ENCODE measurements at places on chromosomes 5 and 9.
A peak's percentile ranks its signal among the peaks of the same experiment; 100 is the strongest.

- no peak for DNase-seq
Observed at GRCh38 chr5:6727231-6727630, 14.0 kb downstream of the TENT4A start.

- no peak for DNase-seq
Observed at GRCh38 chr9:129434187-129434586, 186.7 kb downstream of the C9orf50 start.

DNA sequence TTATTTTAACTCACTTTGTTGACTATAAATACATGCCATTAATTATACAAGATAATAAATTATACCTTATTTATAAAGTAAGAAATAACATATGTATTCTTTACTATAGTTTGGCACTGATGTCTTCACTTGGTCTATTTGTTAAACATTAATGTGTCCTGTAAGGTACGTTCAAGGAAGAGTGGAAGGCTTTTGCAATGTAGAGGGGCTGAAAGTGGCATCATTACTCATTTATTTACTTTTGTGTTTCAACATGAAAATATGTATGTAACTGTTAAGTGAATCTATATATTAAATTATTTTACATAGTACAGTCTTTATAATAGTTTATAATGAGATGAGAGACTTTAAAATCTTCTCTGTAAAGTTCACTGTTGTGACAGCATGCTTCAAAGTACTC lies 348.7 kb downstream of the CCDC171 start:
- no peak for DNase-seq

DNA sequence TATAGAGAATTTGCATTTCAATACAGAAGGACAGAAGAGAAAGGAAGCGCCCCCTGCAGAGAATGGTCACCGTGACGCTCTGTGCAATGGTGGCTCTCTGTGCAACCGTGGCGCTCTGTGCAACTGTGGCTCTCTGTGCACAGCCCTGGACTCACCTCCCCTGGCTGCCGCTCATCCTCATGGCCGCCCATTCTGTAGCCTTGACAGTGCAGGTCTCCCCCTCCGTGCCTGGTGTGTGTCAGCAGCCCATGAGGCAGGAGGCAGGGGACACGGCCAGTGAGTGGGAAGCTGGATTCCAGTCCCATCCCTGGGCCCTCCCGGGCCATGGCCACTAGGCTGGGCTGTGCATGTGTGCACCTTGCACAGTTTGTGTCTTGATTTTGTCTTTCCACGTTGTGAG lies 12.0 kb downstream of the EXOC3 start:
- DNase-seq: no peak

- DNase-seq: no peak
Observed at GRCh38 chr5:138755084-138755748, 2.0 kb downstream of the CTNNA1 start.

DNA sequence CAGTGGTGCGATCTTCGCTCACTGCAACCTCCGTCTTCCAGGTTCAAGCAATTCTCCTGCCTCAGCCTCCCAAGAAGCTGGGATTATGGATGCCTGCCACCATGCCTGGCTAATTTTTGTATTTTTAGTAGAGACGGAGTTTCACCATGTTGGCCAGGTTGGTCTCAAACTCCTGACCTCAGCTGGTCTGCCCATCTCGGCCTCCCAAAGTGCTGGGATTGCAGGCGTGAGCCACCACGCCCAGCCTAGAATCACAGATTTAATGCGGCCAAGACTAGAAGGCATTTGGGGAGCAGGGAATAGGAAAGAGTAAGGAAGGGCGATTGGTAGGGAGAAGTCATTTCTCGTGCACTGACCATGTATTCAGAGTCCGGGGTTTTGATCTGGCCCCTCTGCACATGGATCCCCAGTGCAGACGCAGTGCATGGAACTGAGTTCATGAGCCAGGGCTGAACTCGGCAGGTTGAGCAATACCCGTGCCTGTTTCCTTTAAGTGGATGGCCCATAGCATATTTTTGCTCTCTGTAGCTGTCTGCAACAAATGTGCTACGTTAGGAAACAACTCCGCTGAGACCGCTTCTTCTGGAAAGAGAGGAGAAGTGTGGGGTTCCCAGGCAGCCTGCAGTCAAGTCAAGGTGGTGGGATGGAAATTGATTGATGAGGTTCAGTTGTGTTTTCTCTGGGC lies 3.4 kb upstream of the HMCN2 start:
- no peak for DNase-seq

GRCh38 chr9:68492806-68493205 lies 47.9 kb downstream of the TMEM252 start:
- no peak for DNase-seq

DNA sequence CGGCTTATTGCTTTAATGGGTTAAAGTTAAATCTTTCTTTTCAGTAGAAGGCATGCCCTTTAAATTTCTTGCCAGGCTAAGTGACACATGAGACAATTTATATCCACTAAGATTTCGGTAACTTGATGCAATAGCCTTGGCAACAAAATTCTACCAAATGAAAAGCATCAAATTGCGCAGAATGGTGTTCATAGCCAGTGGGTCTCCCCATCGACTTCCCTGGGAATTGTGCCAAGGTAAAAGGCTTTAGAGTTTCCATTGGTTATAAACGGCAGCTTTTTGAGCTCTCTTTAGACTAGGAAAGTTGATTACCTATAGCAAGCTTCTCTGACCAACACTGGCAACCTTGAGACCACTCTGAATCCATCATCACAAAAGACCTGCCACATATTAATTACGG lies 358.4 kb downstream of the ARRDC3 start:
- DNase-seq: no peak

DNA sequence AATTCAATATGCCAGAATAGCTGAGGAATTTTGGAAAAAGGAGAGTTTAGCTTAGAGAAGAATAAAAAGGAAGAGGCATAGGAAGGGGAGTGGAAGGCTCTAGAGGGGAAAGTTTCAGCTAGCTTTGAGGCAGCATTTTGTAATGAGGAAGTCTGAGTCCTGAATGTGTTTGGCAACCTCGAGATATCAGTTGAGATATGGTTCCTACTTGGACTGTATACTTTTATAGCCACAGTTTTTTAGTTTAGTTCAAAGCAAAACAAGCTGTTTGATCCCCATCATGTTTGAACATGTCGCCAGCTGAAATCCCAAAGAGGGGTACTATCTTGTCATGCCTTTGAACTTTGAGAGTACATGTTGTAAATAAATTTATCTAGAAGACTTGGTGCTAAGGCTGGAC lies 559.0 kb upstream of the FTMT start:
- peak; percentile 81 for DNase-seq

DNA sequence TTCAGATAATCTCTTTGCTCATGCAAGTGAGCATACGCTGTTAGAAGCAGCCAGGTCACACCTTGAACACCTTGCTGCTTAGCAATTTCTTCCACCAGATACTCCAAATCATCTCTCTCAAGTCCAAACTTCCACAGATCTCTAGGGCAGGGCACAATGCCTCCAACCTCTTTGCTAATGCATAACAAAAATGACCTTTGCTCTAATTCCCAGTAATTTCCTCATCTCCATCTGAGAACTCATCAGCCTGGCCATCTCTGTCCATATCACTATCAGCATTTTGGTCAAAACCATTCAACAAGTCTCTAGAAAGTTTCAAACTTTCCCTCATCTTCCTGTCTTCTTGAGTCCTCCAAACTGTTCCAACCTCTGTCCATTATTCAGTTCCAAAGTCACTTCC lies 139.3 kb upstream of the NR4A3 start:
- DNase-seq: no peak

- no peak for DNase-seq
Observed at GRCh38 chr9:110278080-110278707, 21.9 kb upstream of the TXN start.

- DNase-seq: peak; percentile 34
Observed at GRCh38 chr9:37486616-37487548, 1.1 kb downstream of the POLR1E start.

GRCh38 chr5:5979761-5980537 lies 398.4 kb downstream of the MED10 start:
- no peak for DNase-seq

DNA sequence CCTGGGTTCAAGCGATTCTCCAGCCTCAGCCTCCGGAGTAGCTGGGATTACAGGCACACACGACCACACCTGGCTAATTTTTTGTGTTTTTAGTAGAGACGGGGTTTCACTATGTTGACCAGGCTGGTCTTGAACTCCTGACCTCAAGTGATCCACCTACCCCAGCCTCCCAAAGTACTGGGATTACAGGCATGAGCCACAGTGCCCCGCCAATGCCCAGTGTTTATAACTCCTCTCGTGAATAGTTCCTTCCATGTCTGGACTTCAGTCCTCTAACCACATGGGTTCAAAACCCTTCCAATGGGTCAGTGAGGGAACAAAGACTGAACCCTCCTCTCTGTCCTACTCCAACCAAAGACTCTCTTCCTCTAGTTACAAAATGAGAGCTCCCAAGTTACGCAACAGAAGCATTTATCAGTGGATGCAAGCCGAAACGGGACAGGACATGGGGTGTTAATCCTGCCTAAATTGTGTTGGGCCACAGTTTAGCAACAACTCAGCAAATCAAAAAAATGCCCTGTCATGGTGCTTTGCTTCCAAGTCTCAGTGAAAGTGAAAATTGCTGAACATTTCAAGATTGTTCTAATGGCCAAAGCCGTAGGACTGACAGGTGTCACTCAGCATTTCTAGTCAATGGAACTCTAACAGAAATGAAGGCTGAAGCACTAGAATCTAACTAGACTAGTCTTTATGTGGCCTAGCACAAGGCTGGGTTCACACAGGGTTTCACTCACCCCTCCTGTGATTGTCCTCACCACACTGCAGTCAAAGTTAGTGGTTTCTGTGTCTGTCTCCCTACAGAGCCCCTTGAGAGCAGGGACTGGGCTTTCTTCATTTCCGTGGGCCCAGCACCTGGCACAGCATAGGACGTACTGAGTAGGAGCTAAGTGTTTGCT lies 3.2 kb upstream of the TMEM245 start:
- no peak for DNase-seq

GRCh38 chr5:40484495-40484894 lies 195.2 kb upstream of the PTGER4 start:
- DNase-seq: peak; percentile 46

DNA sequence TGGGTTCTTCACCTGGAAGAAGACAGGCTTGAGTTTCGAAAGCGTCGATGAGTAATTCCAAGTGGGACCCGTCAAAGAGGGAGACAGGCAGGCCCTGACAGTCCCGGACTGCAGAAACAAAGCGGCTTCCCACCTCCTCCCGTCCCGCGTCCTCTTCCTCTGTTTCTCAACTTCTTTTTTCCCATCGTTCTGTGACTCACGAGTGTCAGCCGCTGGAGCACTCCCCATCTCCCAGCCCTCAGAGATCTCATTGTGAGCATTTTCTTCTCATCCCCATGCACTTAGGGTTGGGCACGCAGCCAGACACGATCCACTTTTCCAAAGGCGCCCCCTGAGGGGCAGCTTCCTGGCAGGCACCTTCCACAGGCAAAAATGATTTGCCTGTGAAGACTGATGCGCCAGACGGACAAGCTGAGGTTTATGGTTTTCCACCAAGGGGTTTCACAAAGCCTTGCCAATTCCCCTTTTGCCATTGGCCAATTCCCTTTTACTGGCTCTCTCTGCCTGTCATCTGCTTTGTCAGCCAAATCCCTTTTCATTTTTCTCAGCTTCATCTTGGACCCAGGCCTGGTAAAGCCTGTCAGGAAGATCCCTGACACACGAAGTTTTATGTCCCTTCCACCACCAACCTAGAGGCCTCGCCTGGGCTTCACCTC lies 86.5 kb upstream of the ANKRD55 start:
- no peak for DNase-seq

- DNase-seq: peak; percentile 74
Observed at GRCh38 chr5:110371725-110372041, 354.8 kb downstream of the TMEM232 start.

DNA sequence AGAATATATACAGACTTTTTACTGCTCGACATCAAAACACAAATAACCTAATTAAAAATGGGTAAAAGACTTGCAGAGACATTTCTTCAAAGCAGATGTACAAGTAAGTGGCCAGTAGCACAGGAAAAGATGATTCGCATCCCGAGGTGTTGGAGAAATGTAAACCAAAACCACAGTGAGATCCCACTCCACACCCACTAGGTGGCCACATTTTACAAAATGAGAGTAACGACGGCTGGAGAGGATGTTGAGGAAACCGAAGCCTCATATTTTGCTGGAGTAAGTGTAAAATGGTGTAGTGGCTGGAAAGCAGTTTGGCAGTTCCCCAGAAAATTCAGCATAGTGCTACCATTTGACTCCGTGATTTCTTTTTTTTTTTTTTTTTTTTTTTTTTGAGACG lies 21.3 kb upstream of the GBGT1 start:
- DNase-seq: peak; percentile 84

Measured in KBM-7 (cell line).